Stimulated activated CD4-positive, alpha-beta T cell treated with anti-CD3 and anti-CD28 coated beads, TNF-alpha, amount 100 ng/mL, for 48 hours (primary cell): ENCODE measurements at places on chromosomes 7 and 10.

DNA sequence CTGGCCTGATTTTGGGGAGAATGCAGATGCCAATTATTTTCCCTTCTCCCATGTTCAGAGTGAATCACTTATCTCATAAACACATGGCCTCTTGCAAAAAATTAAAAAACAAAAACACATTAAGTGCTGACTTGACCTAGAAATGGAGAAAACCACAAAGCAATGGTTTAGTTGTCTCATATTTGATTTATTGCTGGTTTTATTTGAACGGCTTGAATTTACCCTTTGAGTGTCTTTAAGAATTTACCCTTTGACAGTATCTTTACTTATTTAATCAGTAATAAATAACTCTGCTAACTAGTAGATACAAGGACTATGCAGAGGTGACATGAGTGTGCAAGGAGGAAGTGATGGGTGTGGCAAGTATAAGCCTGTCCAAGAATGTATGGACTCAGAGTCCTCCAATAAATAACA is 68.1 kb upstream of the GSDME start:
- DNase-seq, result no peak

GRCh38 chr10:126851414-126852108 is 53.7 kb upstream of the DOCK1 start:
- no peak for DNase-seq

DNA sequence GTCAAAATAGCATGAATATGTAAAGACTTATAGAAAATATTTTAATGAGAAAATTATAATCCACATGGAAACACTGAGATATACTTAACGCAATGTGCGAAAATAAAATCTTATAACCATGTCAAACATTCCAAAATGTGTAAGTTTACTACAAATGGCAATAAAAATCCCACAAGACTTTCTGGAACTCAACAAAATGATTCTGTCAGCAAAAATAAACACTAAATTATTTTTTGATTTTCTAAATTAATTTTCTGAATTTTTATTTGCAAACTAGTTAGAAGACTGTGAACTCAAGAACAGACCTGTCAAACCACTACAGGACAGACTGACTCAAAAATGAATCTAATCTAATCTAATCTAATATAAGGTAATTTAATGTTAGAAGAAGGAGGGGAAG is 160.8 kb upstream of the KCTD7 start:
- no peak for DNase-seq

DNA sequence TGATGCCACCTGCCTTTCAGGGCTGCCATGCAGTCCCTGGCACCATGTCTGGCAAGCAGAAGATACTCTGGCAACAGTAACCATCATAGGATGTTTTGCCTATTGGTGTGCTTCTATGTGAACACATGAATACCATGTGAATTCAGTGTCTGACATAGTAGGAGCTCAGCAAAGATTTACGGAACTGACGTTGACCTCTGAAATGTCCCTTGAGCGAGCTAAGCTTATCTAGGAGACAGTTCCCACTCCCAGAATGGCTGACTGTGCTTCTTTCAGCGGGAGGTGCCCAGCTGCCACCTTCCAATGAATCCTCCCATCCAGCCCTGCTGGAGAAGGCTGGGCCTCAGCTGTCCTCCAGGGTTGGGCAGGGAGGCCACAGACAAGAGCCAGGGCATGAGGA is 71.2 kb upstream of the LRRC18 start:
- DNase-seq, result no peak

DNA sequence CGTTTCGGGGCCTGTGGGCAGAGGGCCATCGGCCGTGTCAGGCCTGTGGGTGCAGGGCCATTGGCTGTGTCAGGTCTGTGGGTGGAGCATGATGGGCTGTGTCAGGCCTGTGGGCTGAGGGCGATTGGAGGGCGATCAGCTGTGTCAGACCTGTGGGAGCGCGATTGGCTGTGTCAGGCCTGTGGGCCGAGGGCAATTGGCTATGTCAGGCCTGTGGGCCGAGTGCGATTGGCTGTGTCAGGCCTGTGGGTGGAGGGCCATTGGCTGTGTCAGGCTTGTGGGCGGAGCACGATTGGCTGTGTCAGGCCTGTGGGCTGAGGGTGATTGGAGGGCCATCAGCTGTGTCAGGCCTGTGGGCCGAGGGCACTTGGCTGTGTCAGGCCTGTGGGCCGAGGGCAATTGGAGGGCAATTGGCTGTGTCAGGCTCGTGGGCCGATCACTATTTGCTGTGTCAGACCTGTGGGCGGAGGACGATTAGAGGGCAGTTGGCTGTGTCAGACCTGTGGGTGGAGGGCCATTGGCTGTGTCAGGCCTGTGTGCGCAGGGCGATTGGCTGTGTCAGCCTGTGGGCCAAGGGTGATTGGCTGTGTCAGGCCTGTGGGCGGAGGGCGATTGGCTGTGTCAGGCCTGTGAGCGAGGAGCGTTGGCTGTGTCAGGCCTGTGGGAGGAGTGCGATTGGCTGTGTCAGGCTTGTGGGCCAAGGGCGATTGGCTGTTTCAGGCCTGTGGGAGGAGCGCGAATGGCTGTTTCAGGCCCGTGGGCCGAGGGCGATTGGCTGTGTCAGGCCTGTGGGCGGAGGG is 54.1 kb downstream of the DYNC2I1 start:
- DNase-seq, result no peak

GRCh38 chr10:119189811-119190282 is 11.2 kb upstream of the PRDX3 start:
- DNase-seq, result no peak

DNA sequence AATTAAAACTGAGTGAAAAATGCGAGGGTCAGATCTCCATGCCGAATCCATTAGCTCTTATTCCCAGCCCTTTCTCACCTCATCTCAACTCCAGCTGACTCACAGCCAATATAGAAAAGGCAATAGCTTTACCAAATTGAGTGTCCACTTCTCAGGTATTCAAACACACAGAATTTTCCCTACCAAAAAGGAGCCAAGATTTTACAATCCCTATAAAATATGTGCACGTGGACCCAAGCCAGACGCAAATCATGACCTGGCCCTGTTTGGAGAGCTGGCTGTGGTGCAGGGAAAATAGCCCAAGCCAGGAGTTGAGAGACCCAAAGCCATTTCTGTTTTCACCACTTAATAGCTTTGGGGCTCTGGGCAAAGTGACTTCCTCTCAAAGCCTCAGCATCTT is 379.7 kb upstream of the AUTS2 start:
- no peak for DNase-seq

GRCh38 chr10:125707541-125708468 is 11.7 kb upstream of the EDRF1 start:
- DNase-seq, result no peak

DNA sequence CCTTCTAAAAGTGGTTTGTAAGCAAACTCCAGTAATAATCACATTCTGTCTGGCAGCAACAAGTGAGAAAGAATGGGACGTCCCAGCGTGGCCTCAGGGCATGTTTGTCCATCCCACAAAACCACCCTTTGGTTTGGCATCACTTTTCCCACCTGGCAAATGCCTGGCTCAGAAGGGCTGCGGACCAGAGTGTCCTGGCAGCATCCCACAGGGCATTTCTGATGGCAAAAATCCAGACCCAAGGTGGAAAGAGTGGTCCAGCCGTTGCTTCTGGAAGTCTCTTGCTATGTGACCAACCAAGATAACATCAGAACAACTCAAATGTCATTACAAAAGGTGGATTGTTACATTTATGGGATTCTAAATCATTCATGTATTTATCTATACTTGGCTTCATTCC is 174.4 kb downstream of the CREB5 start:
- DNase-seq, result no peak

GRCh38 chr7:94223375-94224084 is 171.2 kb upstream of the COL1A2 start:
- no peak for DNase-seq

- no peak for DNase-seq
Observed at GRCh38 chr10:119803264-119803663, 69.4 kb downstream of the MCMBP start.

DNA sequence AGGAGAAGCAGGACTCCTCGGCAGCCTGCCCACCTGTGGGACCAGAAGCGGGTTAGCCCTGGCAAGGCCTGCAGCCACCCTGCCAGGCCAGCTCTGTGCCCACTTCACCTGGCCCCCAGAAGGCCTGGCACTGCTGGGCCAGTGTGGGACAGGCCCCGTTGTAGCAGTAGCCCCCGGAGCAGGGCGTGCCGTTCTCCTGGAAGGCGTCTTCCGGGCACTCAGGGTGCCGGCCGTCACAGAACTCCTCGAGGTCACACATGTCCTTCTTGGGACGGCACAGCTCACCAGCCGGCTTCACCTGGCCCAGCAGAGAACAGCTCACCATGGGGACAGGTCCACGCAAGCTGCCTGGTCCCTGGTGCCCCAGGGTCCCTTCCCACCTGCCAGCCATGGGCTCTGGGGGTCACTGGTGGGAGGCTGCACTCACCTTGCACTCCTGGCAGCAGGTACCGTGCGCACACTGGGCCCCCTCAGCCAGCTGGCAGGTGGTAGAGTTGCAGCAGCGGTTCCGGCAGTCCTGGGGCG is 5.8 kb downstream of the ADAM8 start:
- DNase-seq, result no peak

- DNase-seq, result no peak
Observed at GRCh38 chr10:95282107-95282506, 8.7 kb downstream of the PDLIM1 start.

DNA sequence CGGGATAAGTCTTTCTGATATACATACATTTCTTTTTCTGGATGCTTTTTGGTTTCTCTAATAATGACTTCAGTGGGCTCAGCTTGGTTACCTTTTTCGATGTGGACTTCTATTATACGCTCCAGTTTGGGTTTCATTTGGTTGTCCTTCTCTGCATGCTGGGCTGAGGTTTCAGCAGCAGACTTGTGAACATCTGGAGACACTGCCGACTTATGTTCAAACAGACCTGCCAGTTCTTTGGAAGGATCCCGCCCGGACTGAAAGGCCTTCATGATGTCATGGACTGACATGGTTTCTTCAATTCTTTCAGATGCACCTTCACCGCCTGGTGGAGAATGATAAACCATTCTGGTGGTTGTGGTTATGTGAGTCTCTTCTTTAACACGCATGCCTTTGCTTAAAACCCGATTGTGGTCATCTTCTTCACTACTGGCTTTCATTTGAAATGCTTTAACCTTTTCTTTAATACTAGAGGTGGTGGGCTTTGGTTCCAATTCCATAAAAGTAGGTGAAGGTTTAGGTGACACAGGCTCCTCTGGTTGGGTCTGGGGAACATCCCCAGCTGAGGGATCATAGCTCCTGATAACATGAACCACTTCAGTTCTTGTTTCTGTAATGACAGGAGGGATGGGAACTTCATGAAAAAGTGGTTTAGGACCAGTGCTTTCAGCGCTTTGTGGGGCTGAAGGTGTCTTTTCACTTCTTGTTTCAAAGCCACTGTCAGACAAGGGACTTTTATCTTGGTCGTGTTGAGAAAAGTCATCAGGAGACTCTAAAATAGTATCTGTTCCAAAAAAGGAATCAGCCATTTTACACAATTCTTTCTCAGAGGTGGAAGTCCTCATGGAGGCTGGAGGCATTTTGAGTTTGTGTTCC is 167.7 kb upstream of the CCDC6 start:
- no peak for DNase-seq

- DNase-seq, result no peak
Observed at GRCh38 chr10:88886557-88886956, 6.5 kb downstream of the STAMBPL1 start.

DNA sequence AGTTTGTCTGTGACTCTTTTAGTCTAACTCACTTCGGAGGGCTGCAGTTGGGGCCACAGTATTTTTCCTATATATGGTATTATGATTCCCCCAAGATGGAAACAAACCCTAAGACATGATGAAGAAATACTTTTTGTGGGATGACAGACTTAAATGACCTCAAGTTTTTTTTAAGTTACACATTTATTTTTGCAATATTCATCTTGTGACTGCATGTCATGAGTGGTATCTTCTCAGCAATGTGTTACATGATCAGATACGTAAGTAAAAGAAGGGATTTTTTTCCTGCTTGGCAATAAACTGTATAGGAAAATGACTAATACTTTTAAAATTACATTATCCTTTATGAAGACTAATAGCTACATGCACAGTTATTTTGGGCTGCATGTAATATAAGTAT is 57.8 kb downstream of the OR13A1 start:
- no peak for DNase-seq

- DNase-seq, result peak; percentile 76
Observed at GRCh38 chr7:99374111-99375064, at the start of gene ARPC1B. ARPC1B (plus strand) TSS chr7:99374730; CDS start chr7:99385715, 10,985 bp downstream.

GRCh38 chr10:35684586-35684985 is 42.5 kb upstream of the FZD8 start:
- no peak for DNase-seq

- no peak for DNase-seq
Observed at GRCh38 chr10:100128951-100129350, 47.3 kb upstream of the CPN1 start.
